ENCODE measurements at places on chromosomes 11 and 22.

- peak; percentile 87 for DNase-seq
Observed at GRCh38 chr22:37077802-37078448, 26.4 kb downstream of the KCTD17 start.

DNA sequence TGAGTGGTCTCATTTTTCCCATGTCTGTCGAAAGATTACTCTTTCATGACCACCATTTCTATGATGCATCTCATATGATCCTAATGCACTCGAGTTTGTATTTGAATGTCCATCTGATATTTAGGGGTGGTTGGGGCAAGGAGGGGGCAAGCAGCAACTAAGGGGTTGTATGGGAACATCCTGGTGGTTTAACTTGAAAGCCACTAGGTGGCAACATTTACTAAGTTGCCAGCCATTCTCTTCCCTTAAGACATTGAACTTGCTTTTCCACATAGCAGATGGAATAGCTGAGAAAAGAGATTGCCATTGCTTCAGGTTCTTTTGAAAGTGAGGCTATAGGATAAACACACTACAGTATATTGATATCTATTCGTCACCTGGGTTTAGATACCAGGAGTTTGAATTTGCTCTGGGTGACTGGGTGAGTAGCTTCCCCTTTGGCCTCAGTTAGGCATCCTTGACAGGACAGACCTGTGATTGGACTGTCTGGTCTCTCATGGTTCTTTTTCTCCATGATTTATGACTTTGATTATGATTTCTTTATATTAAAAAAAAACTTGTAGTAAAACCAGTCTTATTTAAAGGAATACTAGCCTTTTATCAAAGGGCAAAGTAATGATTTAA, 32.4 kb downstream of the NF2 start:
- DNase-seq, result no peak

GRCh38 chr11:128463371-128463829, 124.0 kb downstream of the ETS1 start:
- no peak for DNase-seq

DNA sequence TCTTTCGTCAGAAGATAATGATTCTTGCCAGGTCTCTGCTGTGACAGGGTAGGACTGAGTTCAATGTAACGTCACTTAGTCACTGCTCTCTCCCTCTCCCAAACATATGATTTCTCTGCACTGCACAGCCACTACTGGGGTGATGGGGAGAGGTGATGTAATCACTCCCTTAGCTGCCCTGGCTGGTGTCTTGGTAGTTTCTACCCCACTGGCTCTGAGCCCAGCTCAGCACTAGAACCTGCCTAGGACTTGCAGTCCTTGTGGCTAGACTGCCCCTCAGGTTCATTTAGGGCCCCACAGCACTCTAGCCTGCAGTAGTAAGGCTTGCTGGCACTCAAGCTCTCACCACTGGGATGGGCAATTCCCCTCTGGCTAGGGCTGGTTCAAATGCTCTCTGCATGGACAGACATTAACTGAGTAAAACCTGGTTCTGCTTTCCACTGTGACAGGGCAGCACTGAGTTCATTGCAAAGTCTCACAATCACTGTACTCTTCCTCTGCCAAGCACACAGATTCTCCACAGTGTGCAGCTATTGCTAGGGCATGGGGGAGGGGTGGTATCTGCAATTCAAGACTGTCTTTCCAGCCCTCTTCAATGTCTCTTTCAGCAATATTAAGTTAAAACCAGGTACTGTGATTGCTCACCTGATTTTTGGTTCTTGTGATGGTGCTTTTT, 571.4 kb upstream of the FAT3 start:
- DNase-seq, result no peak

- no peak for DNase-seq
Observed at GRCh38 chr11:75673977-75674582, 5.2 kb upstream of the MAP6 start.

GRCh38 chr11:73194034-73194507, 24.0 kb upstream of the P2RY2 start:
- DNase-seq, result no peak

DNA sequence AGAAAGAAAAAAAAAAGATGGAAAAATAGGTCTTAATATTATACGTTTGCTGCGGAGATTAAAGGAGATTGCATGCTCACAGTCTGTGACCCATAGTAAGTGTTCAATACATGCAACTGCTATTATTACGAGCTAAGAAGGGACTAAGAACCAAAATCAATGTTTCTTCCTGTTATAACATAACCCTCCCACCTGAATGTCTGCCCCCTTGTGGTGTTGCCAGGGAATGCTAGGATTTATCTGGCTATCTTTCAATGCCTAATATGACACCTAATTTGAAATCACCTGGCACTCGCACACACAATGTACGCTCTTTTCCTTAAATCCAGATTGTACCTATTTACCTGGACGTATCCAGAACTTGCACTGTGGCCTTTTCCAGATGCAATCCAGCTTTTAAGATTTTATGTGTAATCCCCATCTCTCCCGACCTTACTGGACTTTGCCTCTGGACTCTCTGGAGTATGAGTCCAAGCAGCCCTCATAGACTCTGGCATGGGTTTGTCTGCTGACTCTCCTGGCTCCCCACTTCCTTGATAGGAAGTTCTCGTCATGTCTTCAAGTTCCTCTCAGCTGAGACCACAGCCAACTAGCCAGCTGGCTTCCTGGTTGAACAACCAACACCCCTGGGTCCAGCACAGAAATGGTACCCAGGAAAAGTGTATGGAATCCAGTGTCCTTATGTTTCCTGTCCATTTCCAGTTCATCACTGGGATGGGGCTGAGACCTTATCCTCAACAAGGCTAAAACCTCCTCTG, 151.5 kb downstream of the CCDC34 start:
- no peak for DNase-seq

GRCh38 chr11:36186340-36187175, 102.7 kb downstream of the COMMD9 start:
- DNase-seq, result no peak

GRCh38 chr22:29080106-29080975, 7.5 kb downstream of the KREMEN1 start:
- no peak for DNase-seq

DNA sequence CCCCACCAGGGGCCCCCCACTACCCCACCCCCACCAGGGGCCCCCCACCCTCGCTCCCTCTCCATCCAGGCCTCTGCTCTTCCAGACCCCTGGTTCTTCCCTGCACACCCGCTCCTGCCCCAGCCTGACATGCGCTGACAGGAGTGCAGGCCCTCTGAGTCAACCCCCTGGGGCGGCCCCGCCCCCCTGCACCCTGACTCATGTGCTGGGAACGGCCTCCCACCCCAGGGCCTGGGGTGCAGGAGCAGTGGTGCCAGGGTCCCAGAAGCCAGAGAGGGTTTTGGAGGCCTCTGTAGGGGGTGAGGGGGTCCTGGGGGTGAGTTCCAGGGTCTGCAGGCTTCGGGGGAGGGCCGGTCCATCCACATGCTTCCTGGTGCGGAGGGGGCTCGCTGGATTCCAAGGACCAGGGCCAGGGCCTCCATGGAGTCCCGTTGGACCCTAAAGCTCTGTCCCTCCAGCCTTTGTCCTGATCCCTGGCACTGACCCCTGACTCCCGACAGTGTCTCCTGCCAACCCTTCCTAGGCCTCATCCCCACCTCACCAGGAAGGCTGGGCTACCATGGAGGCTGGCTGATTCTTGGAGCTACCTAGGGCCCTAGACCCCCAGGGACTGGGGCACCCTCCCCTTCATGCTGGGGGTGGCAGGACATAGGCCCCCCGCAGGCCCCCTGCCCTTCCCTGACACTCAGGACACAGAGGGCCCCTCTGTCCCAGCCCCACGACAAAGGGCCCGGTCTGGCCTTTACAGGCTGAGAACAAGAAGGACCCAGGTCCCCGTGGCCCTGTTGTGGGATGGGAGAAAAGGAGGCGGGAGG, 583 bp upstream of the PKP3 start:
- no peak for DNase-seq

GRCh38 chr11:9002920-9003572, 755 bp downstream of the NRIP3 start:
- DNase-seq, result no peak

DNA sequence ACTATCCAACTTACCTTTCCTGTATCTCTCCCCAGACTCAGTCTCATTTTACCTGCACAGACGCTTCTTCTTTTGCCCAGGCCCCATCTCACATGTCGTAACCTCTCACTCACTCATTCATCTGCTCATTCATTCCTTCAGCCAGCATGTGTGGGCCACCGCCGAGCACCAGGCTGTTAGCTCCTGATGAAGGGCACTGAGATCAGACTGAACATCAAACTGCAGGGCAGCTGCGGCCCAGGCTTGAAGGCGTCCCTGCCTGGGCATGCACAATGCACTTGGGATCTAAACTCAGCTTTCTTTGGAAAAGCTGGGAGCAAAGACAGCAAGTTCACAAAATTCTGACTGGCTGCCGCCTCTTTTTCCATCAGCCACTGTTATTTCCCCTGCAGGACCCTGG, 1456.3 kb downstream of the BRD1 start:
- DNase-seq, result no peak

GRCh38 chr22:35981900-35982299, 46.7 kb downstream of the RBFOX2 start:
- DNase-seq, result no peak

- DNase-seq, result no peak
Observed at GRCh38 chr11:127789927-127790326, 789.4 kb upstream of the KIRREL3 start.

GRCh38 chr11:13009921-13010748, 1.0 kb downstream of the RASSF10 start:
- no peak for DNase-seq

- no peak for DNase-seq
Observed at GRCh38 chr11:59302991-59303390, 55.7 kb upstream of the OR5AN1 start.

DNA sequence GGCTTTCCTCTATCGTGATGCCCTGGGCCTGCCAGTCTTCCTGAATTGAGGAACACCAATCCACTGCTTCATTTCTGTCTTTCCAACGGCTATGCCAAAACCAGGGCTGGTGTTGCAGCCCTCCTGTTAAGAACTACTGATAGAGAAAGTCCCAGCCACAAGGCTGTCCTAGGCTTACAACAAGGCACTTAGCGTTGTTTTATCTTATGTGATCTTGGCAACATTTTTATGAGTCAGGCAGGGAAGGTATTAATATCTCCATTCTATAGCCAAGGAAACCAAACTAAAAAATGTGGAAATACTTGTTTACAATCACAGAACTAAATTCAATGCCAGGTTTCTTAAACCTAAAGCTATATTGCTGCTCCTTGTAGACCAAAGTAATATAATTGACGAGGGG, 89.9 kb upstream of the AMOTL1 start:
- DNase-seq, result no peak

- DNase-seq, result no peak
Observed at GRCh38 chr11:119169282-119169719, 776 bp downstream of the NLRX1 start.

DNA sequence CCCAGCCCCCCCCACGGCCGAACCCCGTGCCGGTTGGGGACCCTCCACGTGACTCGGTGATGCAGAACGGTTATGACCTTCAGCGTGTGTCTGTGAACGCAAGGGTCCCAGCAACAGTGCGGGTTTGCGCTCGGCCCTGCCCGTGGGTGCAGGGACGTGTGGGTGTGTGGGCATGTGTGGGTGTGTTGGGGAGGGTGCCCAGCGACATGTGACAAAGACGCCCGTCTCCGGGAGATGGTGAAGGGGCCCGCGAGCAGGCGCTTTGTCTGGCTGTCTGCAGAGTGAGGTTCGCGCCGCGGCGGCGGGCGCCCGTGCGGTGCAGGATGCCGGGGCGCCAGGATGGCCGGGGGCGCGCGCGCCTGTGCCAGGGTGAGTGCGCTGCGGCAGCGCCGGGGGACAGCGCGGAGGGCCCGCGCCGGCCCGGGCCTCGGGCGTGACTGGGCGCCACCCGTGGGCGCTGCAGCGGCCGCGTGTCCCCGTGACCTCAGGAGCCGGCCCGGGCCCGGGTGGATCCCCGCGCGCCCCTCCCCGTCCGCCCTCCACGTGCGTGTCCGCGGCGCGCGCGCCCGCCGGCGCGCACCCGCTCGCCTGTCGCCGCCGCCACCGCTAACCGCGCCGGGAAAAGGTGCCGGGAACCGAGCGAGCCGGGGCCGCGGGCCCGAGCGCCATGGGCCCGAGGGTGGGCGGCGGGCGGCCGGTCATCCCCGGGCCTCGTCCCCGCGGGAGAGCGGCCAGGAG, at the start of gene LRFN4:
Gene LRFN4 (plus strand): TSS at position 569 of the 738 bp plus-strand sequence. CDS start 681 bp downstream, outside the sequence.
- DNase-seq, result peak; percentile 37

DNA sequence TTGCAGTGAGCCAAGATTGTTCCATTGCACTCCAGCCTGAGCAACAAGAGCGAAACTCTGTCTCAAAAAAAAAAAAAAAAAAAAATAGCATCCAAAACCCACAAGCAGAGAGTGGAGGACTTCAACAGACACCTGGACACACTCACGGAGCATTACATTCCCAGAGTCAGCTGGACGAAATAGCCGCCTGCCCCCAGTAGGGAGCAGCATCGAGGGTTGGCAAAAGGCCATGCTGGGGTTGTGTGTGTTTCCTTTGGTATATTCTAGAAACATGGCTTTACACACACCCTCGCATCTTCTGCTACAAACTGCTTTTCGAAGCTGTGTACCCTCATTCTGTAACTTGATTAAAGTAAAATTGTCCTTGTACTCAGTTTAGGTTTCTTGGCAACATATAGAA, 5.3 kb downstream of the ADA2 start:
- DNase-seq, result peak; percentile 47

- no peak for DNase-seq
Observed at GRCh38 chr11:36317992-36318391, 21.9 kb downstream of the PRR5L start.

DNA sequence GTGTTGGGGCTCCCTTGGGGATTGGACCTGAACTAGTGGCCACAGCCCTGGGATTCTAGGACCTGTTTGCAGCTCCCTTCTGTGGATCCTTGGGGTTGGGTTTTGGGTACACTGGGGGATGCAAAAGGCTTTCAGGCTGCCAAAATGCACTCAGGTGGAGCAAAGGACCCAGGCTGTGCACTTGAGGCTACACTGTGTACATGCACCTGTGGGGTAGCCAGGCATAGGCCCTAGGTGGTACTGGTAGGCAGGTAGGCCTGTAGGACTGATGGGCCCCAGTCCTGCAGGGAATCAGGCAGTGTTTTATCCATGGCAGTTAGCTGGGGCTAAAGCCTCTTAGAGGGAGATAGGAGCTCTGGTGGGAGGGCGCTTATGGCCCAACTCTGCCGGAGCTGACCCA, 542.3 kb downstream of the LUZP2 start:
- no peak for DNase-seq

DNA sequence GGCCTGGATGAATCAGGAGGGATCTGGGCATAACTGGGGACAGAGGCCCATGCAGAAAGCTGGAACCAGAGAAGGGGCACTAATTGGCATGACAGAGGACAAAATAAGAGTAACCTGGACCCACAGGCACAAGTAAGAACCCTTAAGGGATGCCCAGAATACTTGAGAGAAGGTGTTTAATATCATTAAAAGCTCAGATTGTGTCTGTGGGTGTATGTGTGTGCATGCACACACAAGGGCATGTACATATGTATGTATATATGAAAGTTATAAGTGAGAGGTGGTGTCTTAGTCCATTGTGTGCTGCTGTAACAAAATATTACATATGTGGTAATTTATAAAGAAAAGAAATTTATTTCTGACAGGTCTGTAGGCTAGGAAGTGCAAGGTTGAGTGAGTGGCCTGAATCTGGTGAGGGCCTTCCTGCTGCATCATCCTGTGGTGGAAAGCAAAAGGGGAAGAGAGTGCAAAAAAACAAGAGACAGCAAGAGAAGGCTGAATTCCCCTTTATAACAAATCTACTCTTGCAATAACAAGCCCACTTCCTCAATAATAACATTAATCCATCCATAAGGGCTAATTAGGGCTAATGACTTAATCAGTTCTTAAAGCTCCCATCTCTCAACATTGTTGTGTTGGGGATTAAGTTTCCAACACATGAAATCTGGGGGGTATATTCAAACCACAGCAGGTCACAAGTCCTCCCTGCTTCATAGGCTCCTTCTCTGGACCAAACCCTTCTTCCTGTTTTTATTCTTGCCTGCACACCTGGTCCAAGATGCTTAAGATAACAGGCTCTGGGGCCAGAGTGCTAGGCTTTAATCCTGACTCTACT, 68.3 kb upstream of the POU2AF2 start:
- no peak for DNase-seq

All from activated T-cell treated with anti-CD3 and anti-CD28 coated beads for 1 hour (primary cell).